IPS DF 6.9 (cell line): ENCODE measurements at places on chromosomes 7 and 10.

DNA sequence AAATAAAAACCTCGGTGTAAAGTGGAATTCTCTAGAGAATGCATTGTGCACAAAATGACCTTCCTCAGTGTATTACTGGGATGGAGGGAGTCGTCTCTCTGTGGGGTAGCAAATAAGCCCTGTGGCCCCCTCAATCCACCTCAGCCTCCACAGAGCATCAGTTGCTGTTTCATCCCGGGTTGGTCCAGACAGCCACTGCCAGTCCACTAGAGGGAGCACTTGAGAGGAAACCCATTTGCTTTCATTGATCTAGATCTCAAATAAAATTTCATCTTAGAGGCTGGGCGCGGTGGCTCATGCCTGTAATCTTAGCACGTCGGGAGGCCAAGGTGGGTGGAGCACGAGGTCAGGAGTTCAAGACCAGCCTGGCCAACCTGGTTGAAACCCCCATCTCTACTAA is 1128.7 kb downstream of the CNTNAP2 start:
- no peaks in the 10 kb centered on the region; the same call in 1 of the 2 replicates for H3K4me1 ChIP-seq
- H3K27ac ChIP-seq = no peak overlapping the region
- no peak overlapping the region for H3K4me3 ChIP-seq
- peak; percentile 47 for DNase-seq
- no peaks in the 10 kb centered on the region for H3K27me3 ChIP-seq

DNA sequence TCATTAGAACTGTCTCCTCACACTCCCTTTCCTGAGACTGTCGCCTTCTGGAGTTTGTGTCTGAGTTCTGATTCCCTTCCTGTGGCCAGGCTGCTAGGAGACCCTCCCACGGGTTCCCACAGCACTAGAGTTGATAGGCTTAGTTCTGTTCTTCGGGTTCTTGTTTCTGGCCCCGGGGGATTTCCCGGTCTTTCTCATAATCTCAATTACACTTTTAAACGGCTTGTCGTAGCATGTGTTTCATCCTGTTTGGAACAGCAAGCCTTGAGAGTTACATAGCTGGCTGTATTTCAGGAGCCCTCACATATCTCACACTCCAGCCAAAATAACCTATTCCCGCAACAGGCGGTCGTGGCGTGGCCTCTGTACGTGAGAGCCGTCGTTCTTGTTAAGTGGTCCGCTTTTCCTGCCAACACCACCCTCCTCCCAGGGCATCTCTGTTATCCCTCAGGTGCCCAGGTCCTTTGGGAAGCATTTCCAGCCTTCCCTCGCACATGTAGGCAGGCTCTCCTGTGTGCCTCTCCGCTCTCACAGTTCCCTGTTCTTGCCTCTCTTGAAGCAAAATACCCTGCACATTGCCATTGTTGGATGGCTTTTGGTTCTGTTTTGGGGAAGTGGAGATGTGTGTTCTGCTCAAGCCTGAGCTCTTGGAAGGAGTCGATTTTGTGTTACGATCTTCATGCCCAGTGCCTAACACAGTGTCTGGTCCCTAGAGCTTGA is 46.0 kb downstream of the CDC123 start:
- H3K4me3 ChIP-seq = no peak overlapping the region
- DNase-seq = no peak
- peaks cover 12% of the 10 kb centered on the region for H3K36me3 ChIP-seq
- H3K27ac ChIP-seq = no peak overlapping the region

DNA sequence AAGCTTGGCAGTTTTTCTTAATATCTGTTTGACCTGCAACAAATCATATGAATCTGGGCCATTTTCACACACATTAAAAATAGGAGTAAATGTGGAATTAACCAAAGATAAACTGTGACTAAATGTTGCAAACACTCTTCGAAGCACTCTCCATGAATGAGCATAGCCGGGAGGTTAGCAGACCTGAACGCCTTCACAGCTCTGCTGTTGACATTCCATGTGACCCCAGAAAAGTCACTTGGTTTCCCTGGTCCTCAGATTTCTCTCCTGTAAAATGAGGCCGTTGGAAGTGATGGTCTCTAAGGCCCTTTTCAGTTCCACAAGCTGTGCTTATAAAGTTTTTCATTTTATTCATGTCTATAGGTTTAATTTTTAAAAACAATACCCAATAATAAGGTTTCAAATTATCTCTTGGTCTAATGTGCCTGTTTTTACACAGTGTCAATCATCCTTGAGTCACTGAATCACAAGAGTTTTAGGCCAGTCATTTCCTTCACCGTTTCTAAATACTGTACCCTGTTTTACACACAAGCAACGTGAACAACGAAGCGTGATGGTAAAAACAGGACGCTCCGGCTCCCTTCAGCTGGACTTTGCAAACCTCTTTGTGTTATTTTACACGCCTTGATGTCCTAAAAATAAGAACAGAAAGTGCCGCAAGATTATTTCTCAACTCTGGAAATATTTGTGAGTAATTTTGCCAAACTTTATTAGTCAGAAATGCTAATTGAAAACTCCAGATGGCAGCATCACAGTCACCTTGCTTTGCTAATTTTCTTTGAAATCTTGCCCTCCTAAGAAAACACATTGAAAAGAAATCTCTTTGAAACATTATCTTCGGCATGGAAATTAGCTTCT is 38.6 kb upstream of the MET start:
- no peaks in the 10 kb centered on the region for H3K4me1 ChIP-seq
- no peaks in the 10 kb centered on the region for H3K36me3 ChIP-seq
- no peaks in the 10 kb centered on the region for H3K27me3 ChIP-seq
- no peak overlapping the region for H3K27ac ChIP-seq

DNA sequence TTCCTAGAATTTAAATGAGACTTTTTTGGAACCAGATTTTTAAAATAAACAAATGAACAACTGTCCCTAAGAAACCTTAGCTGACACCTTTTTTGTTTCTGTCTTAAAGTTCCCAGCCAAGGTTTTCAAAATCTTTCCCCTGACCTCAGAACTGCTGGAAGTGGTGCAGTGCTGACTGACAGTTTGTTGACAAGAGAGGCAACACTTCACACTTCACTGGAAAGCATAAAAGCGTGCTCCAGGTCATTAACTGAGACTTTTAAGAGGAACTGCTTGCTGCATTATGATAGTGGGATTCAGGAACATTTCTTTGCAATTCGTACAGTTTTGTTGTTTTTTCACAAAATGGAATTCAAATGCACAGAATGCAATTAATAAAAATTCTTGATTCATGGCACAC is 36.2 kb downstream of the SYPL1 start:
- H3K27ac ChIP-seq = no peak overlapping the region
- no peaks in the 10 kb centered on the region for H3K36me3 ChIP-seq
- H3K27me3 ChIP-seq = no peaks in the 10 kb centered on the region

DNA sequence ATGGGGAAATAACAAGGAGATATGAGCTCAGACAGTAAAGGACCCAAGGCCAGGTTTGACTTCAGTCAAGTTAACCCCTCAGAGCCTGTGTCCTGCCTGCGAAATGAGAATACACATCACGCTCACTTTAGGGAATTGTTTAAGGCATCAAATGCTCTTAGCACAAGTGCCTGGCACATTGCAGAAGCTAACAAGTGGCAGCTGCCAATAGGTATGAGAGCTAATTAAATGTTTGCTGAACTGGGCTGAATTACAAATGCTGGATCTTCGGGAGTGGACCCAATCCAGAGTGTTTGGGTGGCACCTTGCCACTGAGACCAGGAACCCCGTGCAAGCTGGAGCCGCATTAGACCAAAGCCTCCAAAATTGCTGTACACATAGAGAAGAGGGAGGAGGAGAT is 136.8 kb downstream of the C10orf90 start:
- no peaks in the 10 kb centered on the region for H3K27me3 ChIP-seq
- H3K4me1 ChIP-seq = no peaks in the 10 kb centered on the region
- no peak for DNase-seq
- H3K36me3 ChIP-seq = no peaks in the 10 kb centered on the region
